ENCODE measurements at places on chromosomes 1 and 21.

DNA sequence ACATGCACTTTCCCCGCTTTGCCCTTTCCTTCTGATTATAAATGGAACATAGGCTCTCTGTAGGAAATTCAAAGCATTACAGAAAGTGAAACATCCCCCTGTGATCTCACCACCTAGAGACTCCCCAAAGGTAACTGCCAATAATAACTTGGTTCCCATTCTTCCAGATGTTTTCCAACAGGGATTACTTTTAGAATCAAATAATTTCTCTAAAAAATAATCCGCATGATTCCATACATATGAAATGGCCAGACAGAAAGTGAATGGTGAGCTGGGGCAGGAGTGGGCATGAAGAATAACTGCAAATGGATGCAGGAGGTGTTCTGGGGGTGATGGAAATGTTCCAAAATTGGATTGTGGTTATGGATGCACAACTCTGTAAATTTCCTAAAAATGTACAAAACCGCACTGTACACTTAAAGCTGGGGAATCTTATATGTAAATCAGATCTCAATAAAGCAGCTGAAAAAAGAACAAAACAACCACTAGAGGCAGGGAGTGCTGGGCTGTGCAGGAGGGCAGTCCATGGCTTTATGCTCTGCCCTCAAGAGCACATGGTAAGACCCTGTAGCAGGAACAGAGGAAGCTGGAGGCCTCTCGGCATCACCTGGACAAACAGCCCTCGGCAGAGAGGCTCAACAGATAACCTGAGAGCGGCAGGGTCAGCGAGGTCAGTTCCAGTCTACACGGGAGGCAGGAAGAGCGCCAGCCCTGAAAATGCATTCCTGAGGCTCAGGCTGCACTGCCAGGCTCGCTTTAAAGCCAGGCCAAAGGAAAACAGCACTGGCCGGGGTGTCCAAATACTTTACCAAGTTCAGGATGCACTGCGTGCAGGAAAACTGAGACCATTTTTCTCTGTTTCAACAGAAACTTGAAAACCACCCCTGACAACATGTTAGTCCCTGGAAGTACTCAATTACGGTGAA lies 39.7 kb downstream of the CAPZB start:
- no peak for DNase-seq

DNA sequence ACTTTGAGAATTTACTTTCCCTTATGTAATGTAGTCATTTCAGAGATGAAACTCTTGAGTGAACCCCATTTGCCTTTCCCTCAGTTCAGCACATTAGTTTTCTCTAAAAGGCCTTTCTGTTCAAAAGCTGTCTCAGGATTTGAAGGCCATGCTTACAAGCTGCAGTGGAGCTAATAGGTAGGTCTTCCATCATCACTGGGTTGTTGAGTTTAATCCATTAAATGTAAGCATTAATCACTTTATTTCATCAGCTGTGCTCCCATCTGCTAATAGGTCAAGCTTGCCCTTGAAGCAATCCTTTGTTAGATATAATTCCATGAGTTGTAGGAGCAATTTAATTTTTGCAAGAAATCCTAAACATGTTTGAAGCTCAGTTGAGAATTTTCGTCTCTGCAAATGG lies 422.2 kb upstream of the ZP4 start:
- no peak for DNase-seq

DNA sequence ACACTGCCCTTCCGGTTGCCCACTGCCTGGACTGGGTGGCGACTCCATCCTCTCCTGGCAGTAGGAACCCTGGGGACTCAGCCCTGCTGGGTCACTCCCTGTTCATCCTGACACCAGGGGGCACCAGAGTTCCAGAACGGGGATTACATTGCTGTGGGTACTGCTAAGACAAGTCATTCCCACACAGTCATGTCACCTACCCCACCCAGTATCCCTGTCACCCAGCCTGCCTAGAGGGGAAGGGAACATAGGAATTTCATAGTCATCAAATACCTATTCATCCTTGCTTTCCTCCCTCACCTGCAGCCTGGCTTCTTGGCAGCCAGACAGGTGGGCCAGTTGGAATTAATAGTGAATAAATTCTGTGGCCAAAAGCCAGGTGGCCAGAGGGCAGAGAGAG lies 9.8 kb upstream of the SFN start:
- peak; percentile 91 for DNase-seq

GRCh38 chr21:37244501-37245095 lies 22.5 kb downstream of the VPS26C start:
- no peak for DNase-seq

DNA sequence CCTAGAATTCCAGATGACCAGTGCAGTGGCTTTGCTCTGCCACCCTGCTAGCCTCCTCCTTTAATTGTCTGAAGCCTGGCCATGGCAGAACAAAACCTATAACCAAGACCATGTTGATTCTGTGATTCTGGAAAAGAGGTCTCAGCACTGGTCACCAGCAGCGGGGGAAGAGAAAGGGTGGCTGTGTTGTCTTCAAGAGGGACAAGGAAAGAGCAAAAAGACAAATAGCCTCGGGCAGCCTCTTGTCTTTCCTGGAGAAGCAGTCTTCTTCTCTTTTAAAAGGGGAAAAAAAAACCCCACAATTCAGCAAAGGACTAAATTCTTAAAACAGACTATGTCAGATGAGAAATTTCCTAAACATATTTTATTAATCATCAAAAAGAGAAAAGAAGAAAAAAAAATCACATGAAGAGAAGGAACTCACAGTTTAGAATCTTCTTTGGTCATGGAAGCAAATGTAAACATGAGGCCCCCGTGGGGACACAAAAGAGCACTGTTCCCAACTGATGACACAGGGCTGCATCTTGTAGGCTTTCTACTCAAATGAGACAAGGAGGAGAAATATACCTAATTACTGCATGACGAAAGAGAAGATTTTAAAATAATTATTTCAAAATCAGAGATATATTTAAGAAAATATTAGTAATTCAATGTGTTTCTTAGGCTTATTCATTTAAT lies 36.3 kb upstream of the RAP1GAP start:
- peak; percentile 61 for DNase-seq
